Mesenteric fat pad (tissue), 1 donor: ENCODE measurements at places on chromosomes 7 and 10.
A peak's percentile ranks its signal among the peaks of the same experiment; 100 is the strongest.

DNA sequence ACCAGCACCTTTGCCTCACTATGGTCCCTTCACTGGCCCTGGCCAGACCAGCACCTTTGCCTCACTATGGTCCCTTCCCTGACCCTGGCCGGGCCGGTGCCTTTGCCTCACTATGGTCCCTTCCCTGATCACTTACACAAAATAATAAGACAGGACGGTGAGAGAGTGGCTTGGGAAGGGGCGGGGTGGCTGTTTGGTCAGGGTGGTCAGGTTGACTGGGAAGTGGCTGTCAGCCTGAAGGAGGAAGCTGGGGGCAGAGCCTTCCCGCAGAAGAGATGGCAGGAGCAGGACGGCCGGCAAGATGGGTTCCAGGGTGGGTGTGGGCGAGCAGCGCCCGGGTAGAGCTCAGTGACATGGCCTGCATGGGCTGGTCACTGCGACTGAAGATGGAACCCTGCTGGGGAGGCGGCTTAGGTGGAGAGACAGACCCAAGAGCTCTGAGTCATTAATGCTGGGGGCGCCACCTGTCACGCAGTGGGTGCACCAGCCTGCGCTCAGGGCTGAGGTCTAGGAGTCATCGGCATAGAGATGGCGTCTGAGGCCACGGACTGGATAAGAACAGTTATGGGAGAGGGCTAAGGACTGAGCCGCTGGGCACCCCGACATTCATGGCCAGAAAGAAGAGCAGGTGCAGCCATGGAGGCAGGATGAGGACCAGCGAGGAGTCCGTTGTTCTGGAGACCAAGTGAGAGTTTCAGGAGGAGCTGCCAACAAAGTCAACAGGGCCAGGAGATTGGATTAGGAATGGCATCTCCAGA, 91.8 kb downstream of the CHST15 start:
- DNase-seq: peak; percentile 86

- peak; percentile 8 for DNase-seq
These were observed 27.4 kb downstream of the UCMA start for GRCh38 chr10:13206546-13207443.

DNA sequence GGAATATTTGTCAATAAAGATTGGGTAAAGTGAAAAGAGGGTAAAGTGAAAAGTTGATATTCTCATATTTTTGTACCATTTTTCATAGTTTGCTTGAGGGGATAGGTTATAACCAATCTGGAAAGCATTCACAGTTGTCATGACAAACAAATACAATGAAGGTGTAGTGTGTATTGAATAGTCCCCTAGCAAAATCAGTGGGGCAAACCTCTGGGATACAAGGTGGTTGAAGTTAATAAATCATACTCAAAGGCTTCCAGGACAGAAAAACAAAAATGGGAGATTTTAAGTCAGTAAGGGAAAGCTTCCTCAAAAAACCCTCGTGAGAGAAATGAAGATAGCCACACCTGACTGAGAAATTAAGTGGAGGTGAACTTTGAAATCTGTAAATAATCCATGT, 39.4 kb downstream of the PHTF2 start:
- no peak for DNase-seq

DNA sequence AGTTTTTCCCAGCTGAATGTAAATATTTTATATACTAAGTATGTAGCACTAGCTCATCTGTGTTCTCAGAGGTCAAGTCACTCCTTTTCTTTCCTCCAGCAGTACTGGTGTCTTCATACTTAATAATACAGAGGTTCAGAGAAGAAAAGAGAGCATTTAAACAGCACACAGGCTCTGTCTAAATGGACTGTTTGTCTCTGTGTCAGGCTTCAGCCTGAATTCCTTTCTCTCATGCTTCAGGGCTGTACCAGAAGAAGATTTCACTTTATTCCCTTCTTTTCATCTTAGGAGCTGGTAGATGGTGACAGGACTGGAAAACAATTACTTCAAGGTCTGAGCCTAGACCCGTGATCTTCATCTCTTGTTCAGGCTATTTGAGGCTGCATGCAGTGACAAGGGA, 51.4 kb upstream of the LYZL2 start:
- DNase-seq: no peak

- no peak for DNase-seq
These were observed 49.8 kb downstream of the POU6F2 start for GRCh38 chr7:39027491-39027890.

DNA sequence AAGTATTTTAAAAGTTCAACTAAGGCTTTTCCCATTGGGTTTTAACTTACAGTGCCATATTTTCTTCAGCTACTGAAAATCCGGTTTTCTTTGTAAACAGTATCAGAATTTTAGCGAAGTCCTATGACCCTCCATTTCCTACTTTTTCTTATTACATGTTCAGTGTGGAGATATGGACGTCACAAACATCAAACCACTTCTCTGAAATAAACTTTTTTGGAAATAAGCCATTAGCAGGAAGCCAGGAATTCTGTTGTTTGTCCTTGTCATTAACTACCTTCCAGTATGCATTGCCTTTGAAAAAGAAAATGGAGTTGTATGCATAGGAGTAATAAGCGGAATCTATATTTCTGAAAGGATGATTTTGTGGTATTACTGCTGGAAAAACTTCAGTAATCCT, 9.1 kb downstream of the MMP21 start:
- no peak for DNase-seq

DNA sequence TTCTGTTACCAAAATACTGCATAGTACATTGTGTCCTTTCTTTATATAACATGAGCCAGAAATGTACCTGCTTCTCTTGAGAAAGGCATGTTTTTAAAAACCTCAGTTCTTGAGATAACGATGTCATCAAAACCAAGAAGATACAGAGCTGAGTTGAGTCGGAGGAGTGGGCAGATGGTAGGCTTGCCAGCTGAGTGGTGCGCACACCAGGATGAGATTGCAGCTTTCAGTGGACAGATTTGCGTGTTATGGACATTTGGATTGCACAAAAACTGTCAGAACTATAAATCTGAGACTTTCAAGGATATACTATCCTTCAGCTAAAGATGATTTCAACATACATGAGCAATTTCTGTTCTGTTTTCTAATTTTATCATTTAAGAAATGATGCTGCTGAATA, 25.0 kb downstream of the PRKAR2B start:
- no peak for DNase-seq

DNA sequence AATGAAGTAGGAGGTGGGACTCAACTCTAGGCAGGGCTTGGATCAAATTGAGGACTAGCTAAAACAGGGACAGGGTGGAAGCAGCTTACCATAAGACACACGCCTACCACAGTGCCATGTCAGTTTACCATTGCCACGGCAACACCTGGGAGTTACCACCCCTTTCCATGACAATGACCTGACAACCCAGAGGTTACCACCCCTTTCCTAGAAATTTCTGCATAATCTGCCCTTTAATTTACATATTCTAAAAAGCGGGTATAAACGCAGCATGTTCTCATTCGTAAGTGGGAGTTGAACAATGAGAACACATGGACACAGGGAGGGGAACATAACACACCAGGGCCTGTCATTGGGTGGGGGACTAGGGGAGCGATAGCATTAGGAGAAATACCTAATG, 72.7 kb downstream of the GCC1 start:
- no peak for DNase-seq

- peak; percentile 76 for DNase-seq
These were observed 330.9 kb upstream of the ZNF32 start for GRCh38 chr10:43979551-43979950.

DNA sequence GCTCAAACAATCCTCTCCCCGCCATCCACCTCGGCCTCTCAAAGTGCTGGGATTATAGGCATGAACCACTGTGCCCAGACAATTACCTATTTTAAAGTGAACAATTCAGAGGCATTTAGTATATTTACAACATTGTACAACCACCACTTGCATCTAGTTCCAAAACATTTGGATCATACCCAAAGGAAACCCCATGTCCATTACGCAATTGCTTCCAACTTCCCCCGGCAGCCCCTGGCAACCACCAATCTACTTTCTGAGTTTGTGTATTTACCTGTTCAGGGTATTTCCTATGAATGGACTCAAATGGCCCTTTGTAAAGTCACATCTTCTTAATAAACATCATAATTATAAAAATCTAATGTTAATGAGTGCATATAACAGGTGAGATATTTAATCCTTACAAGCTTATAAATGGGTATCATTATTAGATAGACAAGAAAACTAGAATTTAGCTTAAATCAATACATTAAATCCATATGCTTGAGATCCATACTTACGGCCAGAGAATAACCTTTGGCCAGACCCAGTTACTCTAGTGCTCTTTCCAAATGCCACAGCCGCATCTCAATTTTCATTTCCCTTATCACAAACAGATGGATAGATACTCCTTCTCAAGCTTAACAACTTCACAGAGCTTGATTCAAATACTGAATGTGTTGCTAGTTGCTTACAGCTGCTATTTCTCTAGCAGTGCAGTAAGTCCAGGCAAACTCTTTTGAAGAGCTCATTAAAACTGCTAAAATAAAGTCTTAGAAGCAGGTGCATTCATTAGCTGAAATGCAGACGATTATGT, 133.4 kb upstream of the MKLN1 start:
- DNase-seq: no peak

- DNase-seq: no peak
These were observed 720.1 kb downstream of the TYW1 start for GRCh38 chr7:67716729-67717128.

DNA sequence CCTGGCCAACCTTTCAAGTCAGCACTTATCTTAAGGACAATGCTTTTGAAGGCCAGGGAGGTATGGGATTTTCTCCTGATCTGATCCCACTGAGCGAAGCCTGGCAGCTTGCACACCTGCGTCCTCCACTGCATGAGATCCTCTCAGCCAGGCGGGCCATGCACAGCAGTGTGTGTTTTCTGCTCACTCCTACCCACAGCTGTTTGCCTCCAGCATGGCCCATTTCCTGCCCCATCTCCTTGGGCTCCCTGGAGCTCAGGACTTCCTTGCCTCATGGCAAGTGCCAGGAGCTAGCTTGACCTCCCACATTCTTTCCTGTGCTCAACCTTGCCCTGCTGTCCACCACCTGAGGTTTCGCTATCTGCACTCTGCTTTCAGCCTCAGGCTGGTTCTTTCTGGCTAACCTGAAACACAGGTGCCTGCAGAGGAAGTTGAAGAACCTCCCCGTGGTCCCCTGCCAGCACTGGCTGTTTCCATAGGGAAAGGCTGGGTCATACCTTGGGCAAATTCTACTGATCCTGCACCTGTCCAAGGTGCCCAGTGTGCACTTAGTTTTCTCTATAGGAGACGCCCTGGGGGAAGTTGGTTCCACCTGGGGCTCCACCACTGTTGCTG, 43.9 kb upstream of the EEPD1 start:
- DNase-seq: no peak

GRCh38 chr7:53470336-53470970, 435.0 kb downstream of the POM121L12 start:
- no peak for DNase-seq

GRCh38 chr10:11437391-11438142, 173.9 kb downstream of the USP6NL start:
- DNase-seq: no peak

- DNase-seq: no peak
These were observed 7.1 kb upstream of the MUC3A start for GRCh38 chr7:100942045-100942774.

GRCh38 chr7:155574556-155575290, 28.4 kb upstream of the CNPY1 start:
- DNase-seq: no peak

GRCh38 chr10:63027531-63027930, 105.6 kb upstream of the NRBF2 start:
- DNase-seq: no peak

DNA sequence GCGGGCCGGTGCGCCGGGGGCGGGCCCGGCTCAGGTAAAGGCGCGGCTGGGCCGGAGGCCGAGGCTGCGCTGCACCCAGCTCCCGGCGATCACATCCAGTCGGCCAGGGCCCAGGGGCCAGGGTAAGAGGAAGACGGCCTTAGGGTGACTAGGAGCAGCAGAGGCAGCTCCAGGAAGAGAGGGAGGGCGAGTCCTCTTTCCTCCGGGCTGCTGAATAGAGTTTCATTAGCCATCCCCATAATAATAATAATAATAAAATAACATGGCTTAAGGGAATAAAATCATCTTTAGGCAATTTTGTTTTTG, 44.8 kb upstream of the CDK1 start:
- no peak for DNase-seq

- no peak for DNase-seq
These were observed 102.1 kb downstream of the FOXL3 start for GRCh38 chr7:391961-392524.

DNA sequence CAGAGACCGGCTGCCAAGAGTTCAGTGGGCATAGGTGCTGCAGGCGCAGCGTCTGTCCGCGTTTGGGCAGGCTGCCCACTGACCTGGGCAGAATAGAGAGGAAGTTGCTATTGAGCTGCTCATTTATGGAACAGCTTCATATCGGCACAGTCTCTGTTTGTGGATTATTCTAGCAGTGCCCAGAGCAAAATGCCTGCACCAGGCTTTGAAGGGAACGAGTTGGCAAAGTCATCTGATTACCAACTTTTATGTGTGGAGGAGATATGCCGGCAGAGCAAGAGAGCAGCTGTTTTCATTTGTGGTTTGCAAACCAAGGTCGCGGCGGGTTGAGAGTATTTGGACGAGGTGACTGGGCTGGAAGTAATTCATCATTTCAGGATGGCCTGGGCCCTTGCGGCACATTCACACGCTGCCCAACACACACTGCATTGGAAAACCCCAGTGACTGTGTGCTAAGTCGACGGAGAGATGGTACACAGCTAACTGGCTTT, 228.5 kb downstream of the TCERG1L start:
- DNase-seq: no peak

DNA sequence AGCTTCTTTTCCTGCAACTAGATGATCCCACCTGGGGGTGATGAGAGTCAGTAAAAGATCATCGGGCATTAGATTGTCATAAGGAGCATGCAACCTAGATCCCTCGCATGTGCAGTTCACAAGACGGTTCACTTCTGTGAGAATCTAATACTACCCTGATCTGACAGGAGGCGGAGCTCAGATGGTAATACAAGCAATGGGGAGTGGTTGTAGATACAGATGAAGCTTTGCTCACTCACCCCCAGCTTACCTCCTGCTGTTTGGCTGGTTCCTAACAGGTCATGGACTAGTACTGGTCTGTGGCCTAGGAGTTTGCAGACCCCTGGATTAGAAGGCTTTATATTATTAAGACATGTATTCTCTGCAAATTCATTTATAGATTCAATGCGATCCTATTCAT, 181.6 kb upstream of the MGMT start:
- DNase-seq: no peak

GRCh38 chr10:80452640-80453039, 1.5 kb upstream of the TSPAN14 start:
- DNase-seq: no peak

- no peak for DNase-seq
These were observed 358.5 kb upstream of the ANKRD30A start for GRCh38 chr10:36766940-36767339.
